Heart left ventricle (tissue), 16 donors: ENCODE measurements at places on chromosomes 11 and 22. TPM values are rescaled to one million over a fixed set of nuclear protein-coding genes. Genes with fewer than 3 reads are reported as not detected.

GRCh38 chr22:28014211-28015045, 95.4 kb upstream of the PITPNB start:
- peak; percentile 23 for DNase-seq

- DNase-seq = no peak
Observed at GRCh38 chr11:2730272-2731129, 30.7 kb upstream of the KCNQ1OT1 start.

GRCh38 chr11:126133901-126134300, 71.2 kb upstream of the CDON start:
- no peak for DNase-seq

DNA sequence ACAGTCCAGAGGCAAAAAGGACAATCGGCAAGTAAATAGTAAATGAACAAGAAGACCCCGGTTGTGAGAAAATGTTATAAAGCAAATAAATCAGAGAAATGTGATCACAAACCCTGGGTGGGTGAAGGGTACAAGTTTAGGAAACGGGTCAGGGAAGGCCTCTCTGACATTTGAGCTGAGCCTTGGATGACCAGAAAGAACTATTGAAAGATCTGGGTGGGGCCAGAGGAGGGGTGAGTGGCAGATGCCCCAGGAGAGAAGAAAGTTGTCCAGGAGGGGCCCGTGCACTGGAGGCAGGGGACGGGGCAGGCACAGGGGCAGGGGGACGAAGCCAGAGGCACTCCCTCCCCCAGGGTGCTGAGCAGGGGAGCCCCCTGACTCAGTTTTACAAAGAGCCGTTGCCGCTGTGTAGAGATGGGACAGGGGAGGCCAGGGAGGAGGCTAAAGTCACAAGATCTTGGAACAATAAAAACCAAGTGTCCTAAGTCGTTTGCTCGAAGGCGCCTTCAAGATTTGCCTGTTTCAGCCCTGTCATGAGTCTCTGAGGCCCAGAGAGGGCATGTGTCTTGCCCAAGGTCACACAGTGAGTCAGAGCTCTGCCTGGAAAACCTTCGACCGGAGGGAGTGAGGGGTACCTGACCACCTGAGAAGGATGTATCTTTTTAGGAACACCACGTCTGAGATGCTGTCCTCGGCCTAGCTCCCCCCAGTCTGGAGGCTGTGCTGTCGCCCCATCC, 10.8 kb upstream of the PDGFB start:
- no peak for DNase-seq

DNA sequence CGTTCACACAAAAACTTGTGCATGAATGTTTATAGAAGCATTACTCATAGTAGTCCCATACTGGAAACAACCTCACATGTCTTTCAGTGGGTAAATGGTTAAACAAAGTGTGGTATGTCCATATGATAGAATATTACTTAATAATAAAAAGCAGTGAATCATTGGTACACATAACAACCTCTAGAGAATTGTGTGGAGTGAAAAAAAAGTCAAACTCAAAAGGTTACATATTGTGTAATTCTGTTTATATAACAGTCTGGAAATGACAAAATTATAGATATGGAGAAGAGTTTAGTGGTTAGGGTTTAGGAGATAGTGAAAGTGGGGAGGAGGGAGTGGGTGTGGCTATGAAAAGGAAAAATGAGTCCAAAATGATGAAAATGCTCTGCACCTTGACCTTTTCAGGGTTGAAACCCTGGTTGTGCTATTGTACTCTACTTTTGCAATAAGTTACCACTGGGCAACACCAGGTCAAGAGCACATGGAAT, 243.4 kb upstream of the DDI1 start:
- no peak for DNase-seq

DNA sequence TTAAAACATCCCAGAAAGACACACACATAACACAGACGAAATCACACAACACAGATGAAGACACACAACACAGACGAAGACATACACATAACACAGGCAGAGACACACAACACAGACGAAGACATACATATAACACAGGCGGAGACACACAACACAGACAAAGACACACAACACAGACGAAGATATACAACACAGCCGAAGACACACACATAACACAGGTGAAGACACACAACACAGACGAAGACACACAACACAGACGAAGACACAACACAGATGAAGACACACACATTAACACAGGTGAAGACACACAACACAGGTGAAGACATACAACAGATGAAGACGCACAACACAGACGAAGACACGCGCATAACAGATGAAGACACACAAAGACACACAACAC, 4.8 kb upstream of the MOB2 start:
- DNase-seq = no peak

GRCh38 chr22:43777286-43777685, 34.8 kb downstream of the EFCAB6 start:
- DNase-seq = no peak

GRCh38 chr22:39665229-39665628, 94.7 kb downstream of the CACNA1I start:
- no peak for DNase-seq

- no peak for DNase-seq
Observed at GRCh38 chr11:120170741-120171261, 32.9 kb upstream of the TRIM29 start.

The OR5P2 gene
- not detected for total RNA-seq

The SLC25A18 gene
- 6.3 TPM for total RNA-seq

The CD81 gene
- 441 TPM for total RNA-seq

The FTH1 gene
- total RNA-seq = 2,575 TPM

The MISFA gene
- total RNA-seq = 7.8 TPM
